Femur (tissue), 1 donor: ENCODE measurements at places on chromosomes 7 and 10.

GRCh38 chr7:128886391-128887168 lies 23.9 kb downstream of the ATP6V1F start:
- DNase-seq, result no peak

DNA sequence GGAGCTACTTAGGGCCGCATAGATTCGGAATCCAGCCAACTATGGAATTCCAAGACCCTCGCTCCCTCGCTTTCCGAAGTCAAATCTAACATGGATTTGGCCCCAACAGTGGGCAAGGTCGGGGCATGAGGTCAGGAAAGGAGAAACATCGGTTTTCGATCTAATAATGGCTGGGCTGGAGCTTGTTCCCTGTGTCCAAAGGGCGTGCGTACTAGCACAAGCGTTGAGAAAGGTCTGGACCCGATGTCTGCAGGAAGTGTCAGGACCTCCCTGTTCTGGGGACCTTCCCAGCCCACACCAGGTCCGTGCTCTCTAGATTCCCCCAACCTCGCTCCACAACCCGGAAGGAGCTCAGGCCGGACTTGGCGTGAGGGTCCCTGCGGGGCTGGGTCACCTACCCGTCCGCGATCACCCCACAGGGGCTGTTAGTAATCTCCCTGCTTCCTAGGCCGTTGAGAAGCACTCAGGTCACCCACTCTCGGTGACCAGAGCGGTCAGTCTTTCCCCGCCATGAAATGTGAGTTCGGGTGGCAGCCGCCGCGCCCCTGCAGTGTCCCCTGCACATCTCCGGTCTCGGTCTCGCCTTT lies 4.8 kb downstream of the FEZF1 start:
- DNase-seq, result no peak

DNA sequence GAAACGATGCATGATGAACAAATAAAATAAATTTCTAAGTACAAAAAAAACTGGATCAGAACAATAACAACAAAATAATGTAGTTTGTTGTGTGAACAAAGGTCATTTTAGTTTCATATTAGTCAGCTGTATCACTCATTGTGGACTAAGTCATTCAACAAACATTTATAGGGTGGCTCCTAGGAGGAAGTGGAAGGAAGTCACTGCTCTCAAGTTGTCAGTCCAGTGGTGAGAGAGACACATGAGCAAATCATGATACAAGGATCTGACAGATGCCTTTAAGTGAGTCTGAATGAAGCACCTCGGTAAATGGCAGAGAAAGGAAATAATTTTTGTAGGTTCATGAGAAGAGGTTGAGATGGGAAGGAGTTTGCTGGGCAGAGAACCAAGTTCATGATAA lies 56.8 kb downstream of the EPDR1 start:
- no peak for DNase-seq

DNA sequence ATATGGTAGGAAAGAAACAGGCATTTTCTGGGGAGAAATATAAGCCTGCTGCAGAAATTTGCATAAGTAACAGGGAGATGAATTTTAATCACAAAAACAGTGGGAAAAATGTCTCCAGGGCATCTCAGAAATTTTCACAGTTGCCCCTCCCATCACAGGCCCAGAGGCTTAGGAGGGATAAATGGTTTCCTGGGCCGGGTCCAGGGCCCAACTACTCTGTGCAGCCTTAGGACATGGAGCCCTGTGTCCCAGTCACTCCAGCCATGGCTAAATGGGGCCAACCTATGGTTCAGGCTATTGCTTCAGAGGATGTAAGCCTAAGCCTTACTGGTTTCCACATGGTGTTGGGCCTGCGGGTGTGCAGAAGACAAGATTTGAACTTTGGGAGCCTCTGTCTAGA lies 9.2 kb downstream of the OR6B1 start:
- no peak for DNase-seq

GRCh38 chr10:77383861-77384553 lies 253.6 kb downstream of the KCNMA1 start:
- DNase-seq, result no peak

DNA sequence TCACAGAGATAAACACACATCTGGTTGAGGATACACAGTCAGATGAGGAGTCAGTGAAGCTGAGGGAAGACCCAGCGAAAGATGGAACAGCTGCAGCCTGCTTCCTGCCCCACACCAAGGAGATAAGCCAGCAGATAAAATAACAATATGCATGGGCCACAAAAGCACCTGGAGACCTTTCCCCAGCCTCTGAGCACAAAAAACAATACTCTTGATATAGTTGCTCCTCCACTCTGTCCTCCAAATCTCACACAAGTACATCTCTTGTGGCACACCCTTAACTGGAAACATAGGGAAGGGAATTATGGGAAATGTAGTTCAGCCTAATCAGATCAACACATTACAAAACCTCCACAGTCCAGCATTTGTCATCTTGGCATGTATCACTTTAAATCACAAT lies 9.7 kb upstream of the FHIP2A start:
- no peak for DNase-seq
